Suprapubic skin (tissue), 4 donors: ENCODE measurements at places on chromosomes 16 and 17. TPM values are rescaled to one million over a fixed set of nuclear protein-coding genes. Genes with fewer than 3 reads are reported as not detected.
A peak's percentile ranks its signal among the peaks of the same experiment; 100 is the strongest.

The HSD17B2 gene
- 2.7 TPM for total RNA-seq

The ITGB3 gene
- total RNA-seq, result 6.6 TPM

DNA sequence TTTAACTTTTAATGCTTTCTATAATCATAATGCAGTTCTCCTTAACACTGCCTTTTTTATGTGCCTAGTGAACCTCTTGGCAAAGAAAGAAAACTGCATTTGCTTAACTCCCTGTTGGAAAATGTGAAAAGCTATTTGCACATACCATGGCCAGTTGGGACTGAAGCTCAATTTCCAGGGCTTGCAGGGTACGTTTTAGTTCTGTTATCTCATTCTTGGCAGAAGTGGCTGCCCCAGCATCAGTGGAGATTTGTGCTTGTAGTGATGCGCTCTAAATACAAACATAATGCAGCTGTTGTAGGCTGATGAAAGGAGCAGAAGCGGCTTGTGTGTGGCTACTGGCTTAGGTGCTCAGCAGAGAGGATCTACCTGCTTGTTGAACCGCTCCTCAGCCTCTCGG, 3.7 kb downstream of the KRT24 start:
- no peaks in the 10 kb centered on the region for H3K36me3 ChIP-seq
- peaks cover 9% of the 10 kb centered on the region for H3K4me1 ChIP-seq
- H3K4me3 ChIP-seq, result no peak overlapping the region
- DNase-seq, result no peak
- peaks cover 5% of the 10 kb centered on the region for H3K27me3 ChIP-seq
- H3K27ac ChIP-seq, result no peak overlapping the region

DNA sequence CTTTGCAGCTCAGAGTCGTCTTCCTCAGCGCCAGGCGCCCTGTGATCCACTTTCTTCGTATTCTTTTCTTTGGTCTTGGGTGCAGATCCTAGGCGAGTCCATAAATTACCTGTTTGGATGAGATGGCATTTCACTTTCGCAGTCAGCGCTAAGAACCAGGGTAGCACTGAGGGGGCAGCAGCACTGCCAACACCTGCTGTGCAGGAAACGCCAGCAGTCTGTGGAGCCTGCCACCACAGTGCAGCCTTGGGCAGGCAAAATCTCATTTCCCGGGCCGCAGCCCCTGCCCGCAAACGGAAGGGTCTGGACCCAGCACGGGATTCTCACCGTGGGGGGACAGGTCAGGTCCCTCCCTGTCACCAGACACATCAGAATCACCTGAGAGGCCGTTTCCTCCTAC, 12.2 kb upstream of the ITGAE start:
- no peaks in the 10 kb centered on the region for H3K4me1 ChIP-seq
- DNase-seq, result no peak
- peak overlapping the region; percentile 22 for H3K27ac ChIP-seq
